Chondrocyte (in vitro differentiated cells): ENCODE measurements at places on chromosomes 7 and 10. TPM values are rescaled to one million over a fixed set of nuclear protein-coding genes. Genes with fewer than 3 reads are reported as not detected.

GRCh38 chr7:157616426-157616825 lies 279.6 kb downstream of the DNAJB6 start:
- DNase-seq, result no peak

DNA sequence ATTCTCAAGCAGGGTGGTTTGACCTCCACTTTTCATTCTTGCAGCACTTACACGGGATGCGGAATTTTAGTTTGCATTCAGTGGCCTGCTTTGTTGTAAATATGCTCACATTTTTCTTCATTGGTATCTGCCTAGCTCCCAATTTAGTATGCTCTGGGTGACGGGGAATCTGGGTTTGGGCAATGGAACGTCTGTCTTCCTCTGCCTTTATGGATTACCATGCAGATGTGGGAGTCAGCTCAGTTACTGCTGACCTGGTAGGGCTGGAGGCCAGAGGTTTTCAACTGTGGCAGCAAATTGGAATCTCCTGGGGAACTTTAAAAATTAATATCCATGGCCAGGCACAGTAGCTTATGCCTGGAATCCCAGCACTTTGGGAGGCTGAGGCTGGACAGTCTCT lies 161.6 kb downstream of the CAMK1D start:
- DNase-seq, result no peak

GRCh38 chr10:82908751-82909150 lies 1033.8 kb downstream of the NRG3 start:
- DNase-seq, result no peak

The LIPF gene
- not detected in 3 replicates for total RNA-seq
